A375 (cell line): ENCODE measurements at places on chromosomes 3 and 15. TPM values are rescaled to one million over a fixed set of nuclear protein-coding genes. Genes with fewer than 3 reads are reported as not detected.

TIMP4 gene
- not detected in 2 replicates for total RNA-seq

GP9 gene
- not detected in 2 replicates for total RNA-seq

CASR gene
- not detected in 2 replicates for total RNA-seq

GREM1 gene
- not detected in 2 replicates for total RNA-seq

USP19 gene
- total RNA-seq: 95.6 and 106 TPM in 2 replicates
